Stimulated activated CD4-positive, alpha-beta T cell treated with anti-CD3 and anti-CD28 coated beads, Interleukin-1b, Interleukin-23, amount 100 ng/mL, for 1 hour (primary cell): ENCODE measurements at places on chromosomes 2 and 18.

DNA sequence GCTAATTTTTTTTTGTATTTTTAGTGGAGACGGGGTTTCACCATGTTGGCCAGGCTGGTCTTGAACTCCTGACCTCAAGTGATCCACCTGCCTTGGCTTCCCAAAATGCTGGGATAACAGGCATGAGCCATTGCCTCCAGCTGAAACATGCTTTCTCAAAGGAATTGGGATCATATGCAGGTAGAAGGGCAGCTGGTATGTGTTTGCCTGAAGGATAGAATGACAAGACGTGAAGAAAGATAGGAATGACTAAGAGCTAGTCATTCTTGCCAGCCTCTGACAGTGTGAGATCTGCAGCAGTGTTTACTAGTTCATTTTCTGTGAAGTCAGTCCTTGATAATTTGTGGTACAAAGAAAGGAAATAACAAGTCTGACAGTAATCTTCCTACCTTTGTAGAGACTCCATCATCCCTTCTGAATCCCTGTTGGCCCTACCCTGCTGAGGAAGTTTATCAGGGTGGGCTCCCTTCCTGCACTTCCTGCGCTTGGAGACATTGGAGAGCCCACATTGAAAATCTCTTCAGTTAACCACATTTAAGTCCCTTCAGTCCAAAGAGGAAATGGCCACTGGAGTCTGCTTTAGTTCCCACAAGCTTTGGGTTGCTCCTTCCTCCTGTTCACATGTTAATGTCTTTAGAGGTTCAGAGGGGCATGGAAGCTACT lies 14.7 kb downstream of the CFLAR start:
- DNase-seq, result no peak

DNA sequence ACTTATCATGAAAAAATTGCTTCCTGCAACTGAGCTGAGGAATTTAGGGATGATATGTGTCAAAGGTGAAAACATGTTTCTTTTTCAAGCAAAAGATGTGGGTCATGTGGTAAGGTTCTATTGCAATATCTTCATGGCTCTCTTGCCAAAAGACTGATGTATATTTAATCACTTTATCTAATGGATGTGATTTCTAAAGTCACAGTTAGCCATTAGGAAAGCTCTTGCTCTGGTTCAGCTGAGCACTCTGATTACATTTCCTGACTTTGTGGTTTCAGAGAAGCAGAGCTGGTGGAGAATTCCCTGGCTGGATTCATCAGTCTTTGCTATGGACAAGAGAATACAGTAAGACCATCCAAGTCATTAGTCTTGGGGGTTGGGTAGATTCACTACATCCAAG lies 24.4 kb downstream of the SCN9A start:
- DNase-seq, result no peak

DNA sequence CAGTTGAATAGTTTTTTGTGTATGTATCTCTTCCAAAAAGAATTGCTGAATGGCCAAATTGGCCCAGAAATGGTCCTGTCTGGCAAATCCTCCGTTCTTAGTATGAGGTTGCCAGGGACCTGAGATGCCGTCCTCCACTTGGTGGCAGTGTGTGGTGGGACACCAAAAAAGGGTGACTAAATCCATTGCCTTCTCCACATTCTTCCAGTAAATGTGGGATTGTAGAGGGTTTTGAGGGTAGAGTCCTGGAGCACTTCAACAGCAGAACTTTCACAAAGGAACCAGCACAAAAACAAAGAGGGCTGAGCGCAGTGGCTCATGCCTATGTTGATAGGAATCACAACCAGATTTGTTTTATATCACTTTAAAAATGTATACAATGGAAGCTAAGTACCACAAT lies 199.9 kb downstream of the BCL2 start:
- no peak for DNase-seq

GRCh38 chr18:27772081-27772480 lies 404.8 kb downstream of the CDH2 start:
- no peak for DNase-seq

DNA sequence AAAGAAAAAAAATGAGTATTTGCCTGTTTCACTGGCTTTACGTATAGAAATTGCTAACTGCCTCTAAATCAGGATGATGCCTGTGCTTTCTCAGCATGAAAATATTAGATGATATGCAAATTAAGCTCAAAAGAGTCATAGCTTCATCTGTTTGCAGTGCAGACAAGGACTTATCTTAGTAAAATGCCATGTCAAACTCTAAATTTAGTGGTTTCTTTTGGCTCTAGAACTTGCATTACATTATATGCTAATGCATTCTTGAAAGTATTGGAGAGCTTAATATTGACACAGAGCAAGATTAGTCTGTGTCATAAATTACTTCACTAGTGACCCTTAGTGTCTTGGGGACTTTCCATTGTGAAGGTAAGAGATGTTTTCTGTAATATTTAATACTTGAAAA lies 1109.1 kb upstream of the NRXN1 start:
- DNase-seq, result no peak

DNA sequence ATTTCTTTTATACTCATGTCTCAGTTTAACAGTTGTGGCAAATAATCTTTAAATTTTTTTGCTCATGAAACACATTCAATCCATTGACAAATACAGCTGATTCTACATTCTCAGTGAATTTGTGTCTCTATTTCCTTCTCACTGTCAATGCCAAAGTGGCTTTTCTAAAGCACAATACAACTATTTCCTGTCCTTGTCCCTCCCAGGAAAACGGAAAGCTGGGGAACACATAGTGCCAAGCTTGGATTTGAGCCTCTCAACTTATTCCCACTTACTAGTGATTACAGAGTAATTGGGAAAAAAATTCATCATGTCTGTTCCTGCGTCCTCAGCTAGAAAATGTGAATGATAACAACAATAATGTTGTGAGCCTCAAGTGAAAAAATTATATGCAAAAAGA lies 899.7 kb upstream of the CDH2 start:
- no peak for DNase-seq

- no peak for DNase-seq
These were observed 62.5 kb downstream of the C1D start for GRCh38 chr2:68000170-68000825.

DNA sequence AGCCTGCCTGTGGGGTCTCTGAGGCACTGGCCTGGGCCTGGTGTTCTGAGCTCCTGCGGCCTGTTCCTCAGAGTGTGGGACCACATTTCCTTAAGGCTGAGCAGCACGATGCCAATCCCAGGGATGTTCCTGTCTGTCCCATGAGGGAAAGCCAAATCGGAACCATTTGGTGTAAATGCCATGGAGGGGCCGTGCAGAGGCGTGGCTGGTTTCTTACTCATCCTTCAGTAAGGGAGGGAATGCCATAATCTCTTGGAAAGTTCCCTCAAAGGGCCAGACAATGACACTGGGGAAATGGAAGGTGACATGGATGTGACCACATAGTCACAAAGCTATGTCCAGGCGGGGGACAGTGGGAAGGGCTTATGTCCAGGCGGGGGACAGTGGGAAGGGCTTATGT lies 14.4 kb upstream of the PTMA start:
- no peak for DNase-seq

GRCh38 chr2:171763602-171764001 lies 76.3 kb downstream of the DYNC1I2 start:
- no peak for DNase-seq

DNA sequence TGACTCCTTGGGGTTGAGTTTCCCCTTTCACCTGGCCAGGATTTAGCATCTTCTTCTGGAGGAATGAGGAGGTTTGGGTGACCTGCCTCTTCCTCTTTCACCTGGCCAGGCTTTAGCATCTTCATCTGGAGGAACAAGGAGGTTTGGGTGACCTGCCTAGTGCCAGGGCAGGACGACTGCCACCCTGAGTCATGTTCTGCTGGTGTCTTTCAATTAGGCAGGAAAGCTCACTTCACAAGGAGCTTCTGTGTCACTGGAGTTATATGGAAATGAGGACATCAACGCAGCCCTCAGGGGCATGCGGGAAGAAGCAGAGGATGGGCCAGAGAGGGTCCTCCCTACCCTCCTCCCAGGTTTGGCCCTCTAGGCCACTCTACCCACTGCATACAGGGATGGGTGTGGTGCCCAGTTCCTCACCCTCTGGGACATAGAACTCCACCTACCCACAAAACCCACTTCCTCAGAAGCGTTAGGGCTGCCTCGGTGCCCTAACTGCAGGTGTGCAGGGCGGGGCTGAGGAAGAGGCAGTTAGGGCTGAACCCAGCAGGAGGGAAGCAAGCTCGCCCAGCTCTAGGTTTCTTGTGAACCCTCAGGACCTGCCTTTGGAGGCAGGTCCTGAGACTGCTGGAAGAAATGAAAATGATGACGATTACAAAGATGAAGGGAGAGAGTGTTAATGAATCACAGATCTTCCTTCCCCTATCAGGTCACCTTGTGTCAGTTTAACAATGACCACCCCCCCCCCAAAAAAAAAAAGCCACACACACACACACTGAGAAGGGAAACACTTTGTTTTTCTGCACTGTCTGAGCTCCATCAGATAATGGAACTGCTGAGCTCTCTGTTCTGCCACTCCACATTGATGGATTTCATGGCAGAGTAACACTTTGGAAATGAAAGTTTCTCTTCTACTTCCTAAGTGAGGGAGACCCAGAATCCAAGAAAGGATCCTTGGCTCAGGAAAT lies 71.0 kb downstream of the ARL4C start:
- peak; percentile 62 for DNase-seq

DNA sequence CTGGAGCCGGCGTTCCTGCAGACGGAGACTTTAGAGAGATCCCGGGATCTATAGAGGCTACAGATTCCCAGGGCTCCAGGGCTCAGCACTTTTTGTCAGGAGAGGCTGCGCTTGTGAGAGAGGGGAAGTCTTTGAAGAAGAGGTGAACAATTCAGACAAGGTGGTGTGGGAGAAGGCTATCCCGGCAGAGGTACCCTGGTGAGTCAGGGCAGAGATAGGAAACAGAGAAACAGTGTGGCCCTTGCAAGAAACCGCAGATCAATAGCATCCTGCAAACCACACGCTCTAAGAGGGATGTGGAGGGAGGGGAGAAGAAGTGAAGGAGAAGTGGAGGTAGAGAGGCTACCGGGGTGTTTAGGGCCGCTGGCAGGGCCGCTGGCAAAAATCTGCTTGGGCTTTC lies 160.5 kb upstream of the APCDD1 start:
- DNase-seq, result no peak

- DNase-seq, result no peak
These were observed 50.4 kb downstream of the UXS1 start for GRCh38 chr2:106143495-106144215.
